ENCODE measurements at places on chromosomes 3 and 15. TPM values are rescaled to one million over a fixed set of nuclear protein-coding genes. Genes with fewer than 3 reads are reported as not detected.

DNA sequence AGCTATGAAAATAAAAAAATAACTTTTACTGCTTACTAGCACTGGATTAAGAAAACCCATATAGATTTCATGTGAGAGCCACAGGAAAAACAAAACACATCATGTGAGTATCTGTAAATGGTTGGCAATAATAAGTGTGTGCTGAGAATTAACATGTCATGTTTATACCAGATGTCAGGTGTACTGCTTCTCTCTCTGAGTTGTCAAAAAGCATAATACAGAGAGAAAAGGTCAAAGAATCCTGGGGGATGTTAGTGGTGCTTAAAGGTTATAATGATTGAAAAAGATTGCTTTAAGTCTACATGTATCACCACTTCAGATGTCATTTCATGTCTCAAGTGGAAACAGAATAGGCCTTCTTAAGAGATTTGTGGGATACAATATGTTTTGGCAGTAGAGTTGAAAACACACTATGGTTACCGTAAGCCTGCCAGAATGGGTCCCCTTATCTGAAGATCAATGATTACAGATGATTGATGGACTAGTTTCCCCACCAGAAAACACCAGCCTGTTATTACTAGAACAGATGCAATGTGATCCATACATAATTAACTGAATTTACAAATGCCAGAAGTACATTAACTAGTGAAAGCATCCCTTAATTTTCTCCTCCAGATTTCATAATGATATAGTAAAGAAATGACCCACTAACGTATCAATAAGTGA is 204.1 kb downstream of the CNTN3 start:
- DNase-seq: no peak

The TEX55 gene
- total RNA-seq: not detected

DNA sequence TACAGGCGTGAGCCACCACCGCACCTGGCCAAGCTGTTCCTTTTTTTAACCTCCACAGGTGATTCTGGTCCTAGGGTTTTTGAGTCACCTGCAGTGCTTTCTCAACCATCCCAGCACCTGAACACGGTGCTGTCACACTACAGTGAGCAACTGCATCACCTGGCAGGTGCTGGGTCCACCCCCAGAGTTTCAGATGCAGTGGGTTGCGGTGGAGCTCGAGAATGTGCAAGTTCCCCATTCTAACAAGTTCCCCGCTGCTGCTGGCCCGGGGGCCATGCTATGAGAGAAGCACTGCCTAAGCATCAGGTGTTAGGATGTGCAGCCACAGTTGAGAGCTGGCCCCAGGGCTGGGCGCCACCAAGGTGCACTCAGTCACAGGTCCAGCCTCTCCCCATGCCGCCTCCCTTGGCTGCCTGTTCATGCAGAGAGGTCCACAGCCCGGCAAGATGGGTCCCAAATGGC is 18.0 kb downstream of the ISG20 start:
- no peak for DNase-seq

The SAMMSON gene
- total RNA-seq: not detected

DNA sequence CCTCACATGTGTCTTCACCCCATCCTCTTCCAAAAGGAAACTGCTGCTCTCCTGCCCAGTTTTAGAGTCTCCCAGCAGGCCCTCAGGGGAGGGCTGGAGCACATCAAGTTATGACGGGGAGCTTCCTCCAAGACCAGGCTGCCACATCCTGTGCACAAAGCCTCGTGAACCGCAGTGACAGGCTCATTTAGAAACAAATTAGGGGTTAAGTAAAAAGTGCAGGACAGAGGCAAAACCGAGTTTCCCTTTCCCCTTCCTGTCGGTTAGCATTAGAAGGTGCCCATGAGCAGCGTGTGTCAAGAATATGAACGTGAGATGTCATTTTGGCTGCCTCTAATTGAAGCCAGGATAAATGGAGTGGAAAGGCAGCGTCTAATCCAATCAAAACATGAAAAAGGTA is 199.7 kb downstream of the ARRDC4 start:
- no peak for DNase-seq

GRCh38 chr3:32791833-32792232 is 26.0 kb upstream of the TRIM71 start:
- DNase-seq: no peak

The NANOGP8 gene
- not detected for total RNA-seq

DNA sequence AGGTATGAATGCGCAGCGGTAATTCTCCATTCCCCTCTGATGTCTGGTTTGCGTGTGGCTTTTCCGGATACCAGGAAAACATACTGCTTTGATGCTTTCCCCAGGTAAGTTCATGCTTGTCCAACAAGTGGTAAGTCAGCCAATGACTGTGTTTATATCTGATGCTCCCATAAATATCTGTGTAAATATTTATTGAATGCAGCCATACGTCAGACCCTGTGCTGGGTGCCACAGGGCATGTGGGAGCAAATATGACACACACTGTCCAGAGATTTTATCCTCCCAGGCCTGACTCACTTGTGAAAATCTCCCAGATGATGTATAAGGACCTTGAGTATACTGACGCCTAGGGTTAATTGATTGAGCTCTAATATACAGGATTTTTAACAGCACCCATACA is 29.6 kb upstream of the CEMIP start:
- no peak for DNase-seq

- no peak for DNase-seq
Measured at GRCh38 chr3:54756330-54756731, 171.5 kb downstream of the LRTM1 start.

- DNase-seq: no peak
Measured at GRCh38 chr15:33384307-33384706, 73.5 kb downstream of the RYR3 start.

- DNase-seq: peak; percentile 41
Measured at GRCh38 chr15:64430000-64430735, 30.2 kb upstream of the ZNF609 start.

Data from CD8-positive, alpha-beta T cell (primary cell).